ENCODE measurements at places on chromosomes 2 and 18.
A peak's percentile ranks its signal among the peaks of the same experiment; 100 is the strongest.

GRCh38 chr2:99933894-99934650 lies 208.3 kb downstream of the AFF3 start:
- H3K4me1 ChIP-seq, result no peaks in the 10 kb centered on the region
- H3K36me3 ChIP-seq, result no peaks in the 10 kb centered on the region
- H3K4me3 ChIP-seq, result no peak overlapping the region
- no peak overlapping the region for H3K27ac ChIP-seq
- no peak for DNase-seq

- peaks cover 16% of the 10 kb centered on the region for H3K4me1 ChIP-seq
- H3K27ac ChIP-seq, result no peak overlapping the region
Observed at GRCh38 chr2:240431271-240431660, 4.2 kb upstream of the GPC1 start.

DNA sequence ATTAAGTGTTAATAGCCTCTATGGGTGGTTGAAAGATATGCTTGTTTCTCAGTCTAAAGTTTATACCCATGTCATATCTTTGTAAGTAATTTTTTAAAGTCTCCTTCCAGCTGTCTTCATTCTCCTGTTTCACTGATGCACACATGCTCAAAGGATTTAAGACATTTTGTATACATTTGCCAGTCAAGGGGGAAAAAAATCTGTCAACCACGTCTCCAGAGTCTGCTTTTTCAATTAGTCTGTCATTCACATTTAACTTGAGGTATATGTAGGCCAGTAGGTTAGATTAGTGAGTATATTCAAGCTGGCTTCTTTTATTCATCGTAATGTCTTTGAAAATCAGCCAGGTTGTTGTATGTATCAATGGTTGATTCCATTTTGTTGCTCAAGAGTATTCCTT lies 193.5 kb downstream of the MCFD2 start:
- peaks cover 22% of the 10 kb centered on the region for H3K4me1 ChIP-seq
- no peak overlapping the region for H3K4me3 ChIP-seq
- H3K27ac ChIP-seq, result no peak overlapping the region
- H3K27me3 ChIP-seq, result no peaks in the 10 kb centered on the region
- no peak for DNase-seq

GRCh38 chr2:71746946-71747501 lies 293.7 kb downstream of the DYSF start:
- peaks cover 72% of the 10 kb centered on the region for H3K4me1 ChIP-seq
- H3K27ac ChIP-seq, result peak overlapping the region; percentile 68
- H3K36me3 ChIP-seq, result no peaks in the 10 kb centered on the region
- no peaks in the 10 kb centered on the region for H3K27me3 ChIP-seq
- peak; percentile 89 for DNase-seq

DNA sequence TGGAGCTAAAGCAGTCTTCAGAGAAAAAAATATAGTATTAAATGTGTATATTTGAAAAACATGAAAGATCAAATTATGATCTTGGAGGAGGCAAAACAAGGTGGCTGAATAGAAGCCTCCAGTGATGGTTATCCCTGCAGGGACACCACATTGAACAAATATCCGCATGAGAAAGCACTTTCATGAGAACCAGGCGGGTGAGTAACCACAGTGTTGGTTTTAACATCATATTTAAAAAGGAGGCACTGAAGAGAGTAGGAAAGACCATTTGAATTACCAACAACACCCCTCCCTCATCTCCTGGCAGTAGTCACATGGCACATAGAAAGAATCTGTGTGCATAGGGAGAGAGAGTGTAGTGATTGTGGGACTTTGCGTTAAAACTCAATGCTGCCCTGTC lies 759.6 kb upstream of the NRXN1 start:
- H3K27me3 ChIP-seq, result no peaks in the 10 kb centered on the region
- no peaks in the 10 kb centered on the region for H3K4me1 ChIP-seq
- H3K36me3 ChIP-seq, result no peaks in the 10 kb centered on the region
- no peak overlapping the region for H3K4me3 ChIP-seq
- DNase-seq, result no peak

DNA sequence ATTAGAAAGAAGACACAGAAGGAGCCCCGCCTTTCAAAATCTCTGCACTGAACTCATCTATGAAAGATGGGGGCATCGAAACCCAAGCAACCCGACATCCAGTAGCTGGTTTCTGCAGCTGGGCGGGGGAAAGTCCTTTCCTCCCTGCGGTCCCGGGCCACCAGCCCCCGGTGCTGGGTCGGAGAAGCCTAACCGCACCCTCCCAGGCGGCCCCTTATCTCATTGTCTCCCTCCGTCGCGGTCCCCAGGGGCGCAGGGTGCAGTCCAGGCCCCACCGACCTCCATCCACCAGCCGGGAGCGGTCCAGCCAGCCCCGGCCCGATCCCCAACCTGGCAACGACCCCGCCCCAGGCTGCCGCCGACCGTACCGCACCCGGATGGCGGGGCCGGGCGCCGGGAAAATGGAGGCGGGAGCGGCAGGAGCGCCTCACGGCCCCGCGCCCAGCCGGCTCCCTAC lies 452 bp downstream of the RAPH1 start:
- peak overlapping the region; percentile 95 for H3K27ac ChIP-seq
- peak overlapping the region; percentile 99 for H3K4me3 ChIP-seq
- DNase-seq, result peak; percentile 71
- no peaks in the 10 kb centered on the region for H3K27me3 ChIP-seq

DNA sequence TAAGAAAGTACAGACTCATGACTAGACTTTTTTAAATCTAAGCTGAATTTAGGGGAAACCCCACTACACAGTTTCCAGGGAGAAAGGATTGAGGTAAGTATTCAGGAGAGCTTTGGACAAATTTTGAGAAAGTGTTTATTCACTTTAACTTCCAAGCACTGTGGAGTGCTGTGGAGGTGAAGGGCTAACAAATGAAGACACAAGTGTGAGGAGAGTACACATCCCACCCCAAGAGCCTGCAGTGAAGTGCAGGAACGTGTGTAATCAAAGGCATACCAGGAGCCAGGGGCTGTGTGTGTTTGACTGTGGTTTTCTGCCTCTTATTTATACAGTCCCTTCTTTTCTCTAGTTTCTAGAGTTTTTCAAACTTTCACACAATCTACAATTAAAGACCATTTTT lies 118.3 kb downstream of the CMPK2 start:
- H3K36me3 ChIP-seq, result no peaks in the 10 kb centered on the region
- no peaks in the 10 kb centered on the region for H3K4me1 ChIP-seq
- no peak overlapping the region for H3K4me3 ChIP-seq
- no peak overlapping the region for H3K27ac ChIP-seq
- no peak for DNase-seq
- H3K27me3 ChIP-seq, result peaks cover 7% of the 10 kb centered on the region

- no peaks in the 10 kb centered on the region for H3K27me3 ChIP-seq
- DNase-seq, result no peak
- peak overlapping the region; percentile 11 for H3K4me3 ChIP-seq
Observed at GRCh38 chr2:215831296-215831913, 181.9 kb downstream of the MREG start.

DNA sequence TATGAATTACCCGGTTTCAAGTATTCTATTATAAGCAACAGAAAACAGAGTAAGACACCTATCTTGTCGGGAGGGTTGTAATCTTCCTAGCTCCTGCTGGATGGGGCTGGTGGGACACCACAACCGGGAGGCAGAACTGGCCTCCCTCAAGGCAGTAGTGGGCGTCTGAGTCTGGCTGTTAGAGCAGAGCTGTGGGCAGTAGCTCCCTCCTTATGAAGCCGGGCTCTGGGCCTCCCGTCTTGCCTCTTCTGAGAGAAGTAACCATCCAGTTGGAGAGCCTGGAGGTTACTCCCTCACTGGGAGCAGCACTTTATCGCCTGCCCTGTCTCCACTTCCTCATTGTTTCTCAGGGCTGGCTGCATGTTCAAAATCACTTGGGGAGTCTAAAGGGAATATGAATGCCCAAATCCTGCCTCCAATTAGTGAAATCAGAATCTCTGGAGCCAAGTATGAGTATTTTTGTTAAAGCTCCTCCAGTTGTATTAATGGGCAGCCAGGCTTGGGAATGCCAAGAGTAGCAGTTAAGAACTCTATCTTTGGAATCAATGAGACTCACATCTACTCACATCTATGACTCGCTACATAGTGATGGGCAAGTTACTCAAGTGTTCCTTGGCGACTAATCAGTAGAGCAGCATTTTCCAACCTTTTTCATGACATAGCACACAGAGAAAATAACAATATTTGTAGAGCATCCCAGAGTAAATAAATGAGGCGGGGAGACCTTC lies 27.3 kb upstream of the NRP2 start:
- H3K4me3 ChIP-seq, result no peak overlapping the region
- H3K27ac ChIP-seq, result no peak overlapping the region
- H3K27me3 ChIP-seq, result no peaks in the 10 kb centered on the region
- H3K4me1 ChIP-seq, result peaks cover 19% of the 10 kb centered on the region
- H3K36me3 ChIP-seq, result no peaks in the 10 kb centered on the region

DNA sequence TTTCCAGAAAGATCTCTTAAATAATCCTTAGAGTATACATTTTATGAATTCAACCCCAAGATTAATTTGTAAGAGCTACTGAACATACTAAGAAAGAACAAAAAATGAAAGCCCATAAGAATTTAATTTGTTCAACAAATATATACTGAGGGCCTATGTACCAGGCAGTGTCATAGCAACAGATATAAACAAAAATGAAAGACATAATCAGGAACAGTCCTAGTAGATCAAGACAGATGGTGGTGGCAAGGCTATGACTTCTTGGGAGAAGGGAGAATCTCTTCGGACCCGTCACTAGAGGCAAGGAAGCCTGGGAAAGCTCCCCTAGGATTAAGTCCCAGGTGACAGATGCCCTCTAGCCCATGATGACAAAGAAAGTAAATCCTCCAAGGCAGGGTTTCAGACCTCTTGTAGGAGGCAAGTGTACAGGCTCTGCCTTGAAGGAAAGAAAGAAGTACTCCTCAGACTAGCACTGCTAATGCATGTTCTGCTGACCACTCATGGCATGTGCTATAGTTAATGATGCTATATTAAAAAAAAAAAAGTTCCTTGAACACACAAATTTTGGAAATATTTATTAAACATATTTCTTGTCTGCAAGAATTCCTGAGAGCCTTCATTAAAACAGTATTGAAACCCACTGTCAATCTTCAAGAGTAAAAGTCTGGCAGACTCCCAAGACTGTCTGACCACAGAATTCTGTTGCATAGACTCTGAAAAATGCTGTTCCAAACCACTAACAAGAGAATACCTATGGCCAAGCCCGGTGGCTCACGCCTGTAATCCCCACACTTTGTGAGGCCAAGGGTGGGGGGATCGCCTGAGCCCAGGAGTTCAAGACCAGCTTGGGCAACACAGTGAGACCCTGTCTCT lies 31.5 kb downstream of the NOL10 start:
- DNase-seq, result no peak
- no peaks in the 10 kb centered on the region for H3K27me3 ChIP-seq
- H3K27ac ChIP-seq, result no peak overlapping the region
- H3K4me1 ChIP-seq, result no peaks in the 10 kb centered on the region
- no peak overlapping the region for H3K4me3 ChIP-seq

DNA sequence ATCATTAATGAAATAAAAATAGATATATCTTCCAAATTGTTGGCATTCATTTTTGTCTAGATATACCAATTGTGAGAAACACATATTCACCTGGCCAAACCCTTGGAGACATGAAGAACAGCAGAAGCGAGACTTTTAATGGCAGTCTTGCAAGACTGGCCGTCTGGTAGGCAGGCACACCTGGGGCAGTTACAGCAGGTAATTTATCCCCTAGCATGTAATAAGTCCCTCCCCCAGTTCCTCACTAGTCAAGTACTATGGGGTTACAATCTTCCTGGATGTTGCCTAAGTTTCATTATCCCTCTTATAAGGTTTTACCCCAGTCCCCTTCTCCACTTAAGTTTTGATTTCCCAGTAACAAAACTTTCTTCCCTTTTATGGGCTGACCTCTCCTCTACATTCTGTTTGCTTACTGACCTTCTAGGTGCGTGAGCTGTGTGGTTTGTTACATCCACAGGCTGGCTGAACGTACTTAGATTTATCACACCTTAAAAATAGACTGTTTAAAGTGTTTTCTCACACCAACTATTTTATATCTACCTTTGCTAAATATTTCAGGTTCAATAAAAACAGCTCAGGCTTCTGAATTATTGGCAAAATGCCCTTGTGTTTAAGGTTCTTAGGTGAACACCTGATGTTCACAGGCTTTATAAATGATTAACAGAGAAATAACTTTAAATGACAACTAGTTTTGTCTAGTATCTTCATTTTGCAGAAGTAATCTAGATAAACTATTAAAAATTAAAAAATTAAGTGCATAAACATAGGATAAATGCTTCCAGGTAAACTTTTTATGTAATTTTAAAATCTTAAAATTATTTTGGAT lies 365.0 kb upstream of the TFPI start:
- H3K4me1 ChIP-seq, result no peaks in the 10 kb centered on the region
- no peak overlapping the region for H3K27ac ChIP-seq
- H3K4me3 ChIP-seq, result no peak overlapping the region
- DNase-seq, result no peak
- no peaks in the 10 kb centered on the region for H3K27me3 ChIP-seq

DNA sequence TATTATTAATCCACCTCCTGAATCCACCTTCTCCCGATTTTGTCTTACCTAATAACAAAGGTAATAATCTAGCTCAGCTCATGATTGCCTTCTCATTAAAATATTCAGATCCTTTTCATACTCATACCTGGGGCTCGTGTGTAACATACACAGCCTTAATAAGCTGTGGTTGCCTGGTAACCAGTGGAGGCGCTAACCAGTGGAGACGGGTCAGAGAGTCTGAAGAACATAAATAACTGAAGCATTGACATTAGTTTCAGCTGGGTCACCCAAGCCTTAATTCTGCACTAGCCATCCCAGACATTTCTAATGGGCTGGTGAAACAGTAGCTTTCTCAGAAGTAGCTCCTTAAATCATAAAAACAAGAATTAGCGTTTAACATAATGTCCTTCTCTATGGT lies 14.8 kb upstream of the DTNA start:
- H3K4me3 ChIP-seq, result no peak overlapping the region
- no peaks in the 10 kb centered on the region for H3K4me1 ChIP-seq
- DNase-seq, result no peak
- no peaks in the 10 kb centered on the region for H3K36me3 ChIP-seq

GRCh38 chr2:158457826-158458616 lies 1.3 kb downstream of the PKP4 start:
- peak overlapping the region; percentile 96 for H3K27ac ChIP-seq
- H3K4me3 ChIP-seq, result peak overlapping the region; percentile 95
- no peaks in the 10 kb centered on the region for H3K4me1 ChIP-seq
- H3K36me3 ChIP-seq, result no peaks in the 10 kb centered on the region
- no peaks in the 10 kb centered on the region for H3K27me3 ChIP-seq

DNA sequence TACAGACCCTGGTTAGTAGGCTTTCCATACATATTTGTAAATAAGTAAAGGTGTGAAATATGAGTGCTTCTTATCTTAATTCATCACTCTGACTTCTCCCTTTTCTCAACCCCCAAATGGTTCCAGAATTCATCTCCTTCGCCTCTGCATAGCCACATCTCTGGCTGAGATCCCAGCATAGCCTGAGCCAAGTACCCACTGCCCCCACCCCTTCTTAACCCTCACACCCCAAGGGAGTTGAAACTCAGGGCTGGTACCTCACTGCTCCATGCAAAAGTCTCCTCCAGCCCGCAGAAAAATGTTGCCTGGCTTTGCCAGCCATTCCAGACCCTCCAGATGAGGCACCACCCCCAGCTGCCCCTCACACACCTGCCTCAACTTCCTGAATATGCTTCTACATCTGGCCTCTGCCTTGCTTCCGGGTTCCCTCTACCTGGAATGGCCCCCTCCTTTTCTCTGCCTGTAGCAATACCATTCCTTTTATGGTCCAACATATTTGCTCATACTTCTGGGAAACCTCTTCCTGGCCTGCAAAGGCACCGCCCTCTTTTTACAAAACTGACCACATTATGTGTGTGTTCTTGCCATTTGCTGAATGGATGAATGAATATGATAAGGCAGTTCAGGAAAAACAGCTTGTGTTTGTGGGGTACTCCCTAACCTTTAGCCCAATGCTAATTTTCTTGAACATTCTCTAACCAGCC lies 112.8 kb downstream of the CELF4 start:
- DNase-seq, result no peak
- H3K4me1 ChIP-seq, result peaks cover 15% of the 10 kb centered on the region
- no peaks in the 10 kb centered on the region for H3K36me3 ChIP-seq
- H3K27ac ChIP-seq, result no peak overlapping the region

Measured in tibial artery (tissue), 4 donors.